ENCODE measurements at places on chromosomes 12 and 14.

DNA sequence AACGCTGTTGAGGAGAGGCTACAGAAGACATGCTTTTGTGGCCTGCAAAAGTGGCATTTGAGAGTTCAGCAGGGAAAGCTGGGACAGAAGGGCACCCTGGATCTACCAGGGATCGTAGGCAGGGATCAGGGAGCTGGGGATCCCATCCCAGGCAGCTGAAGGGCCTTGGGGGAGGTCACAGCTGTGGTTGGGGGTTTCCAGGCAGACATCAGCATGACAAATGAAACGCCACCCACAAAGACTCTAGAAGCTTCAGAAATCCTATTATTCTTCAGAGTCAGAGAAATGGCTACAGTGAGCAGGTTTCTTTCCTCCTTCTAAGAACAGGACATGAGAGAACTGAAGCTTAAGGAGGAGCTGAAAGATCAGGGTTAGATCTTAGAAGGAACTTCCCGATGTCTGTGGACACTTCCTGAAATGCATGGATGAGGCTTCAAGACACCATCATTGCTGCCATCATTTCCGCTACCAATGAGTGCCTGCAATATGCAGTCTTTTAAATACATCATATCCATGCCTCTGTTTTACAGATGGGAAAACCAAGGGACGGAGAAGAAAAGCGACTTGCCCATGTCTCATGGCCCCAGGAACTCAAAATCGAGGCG, 104.3 kb downstream of the RBM19 start:
- peak; percentile 38 for DNase-seq

- no peak for DNase-seq
These were observed 13.9 kb downstream of the ASPG start for GRCh38 chr14:104099096-104100041.

DNA sequence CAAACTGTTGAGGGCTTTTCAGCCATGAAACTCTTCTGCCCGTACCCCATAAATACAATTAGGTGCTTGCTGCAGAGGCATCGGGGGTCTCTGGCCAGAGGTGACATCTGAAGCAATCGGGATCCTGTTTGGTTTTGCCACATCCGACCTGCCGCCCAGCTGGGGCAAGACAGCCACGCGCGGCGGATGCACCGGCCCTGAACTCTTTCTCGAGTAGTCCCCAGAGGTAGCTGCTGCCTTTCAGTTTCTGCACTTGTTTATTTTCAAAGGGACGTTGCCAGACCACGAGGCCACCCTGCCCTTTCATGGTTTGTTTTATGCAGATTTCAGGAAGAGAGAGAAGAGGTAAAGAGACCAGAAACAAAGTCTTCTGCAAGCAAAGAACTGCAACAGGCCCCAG, 10.6 kb upstream of the MLXIP start:
- no peak for DNase-seq

- DNase-seq = peak; percentile 62
These were observed 91.0 kb downstream of the LRRC74A start for GRCh38 chr14:76917158-76917596.

- DNase-seq = no peak
These were observed 21.4 kb downstream of the ANKLE2 start for GRCh38 chr12:132740313-132740646.

GRCh38 chr12:96995861-96996260, 88.8 kb downstream of the NEDD1 start:
- no peak for DNase-seq

DNA sequence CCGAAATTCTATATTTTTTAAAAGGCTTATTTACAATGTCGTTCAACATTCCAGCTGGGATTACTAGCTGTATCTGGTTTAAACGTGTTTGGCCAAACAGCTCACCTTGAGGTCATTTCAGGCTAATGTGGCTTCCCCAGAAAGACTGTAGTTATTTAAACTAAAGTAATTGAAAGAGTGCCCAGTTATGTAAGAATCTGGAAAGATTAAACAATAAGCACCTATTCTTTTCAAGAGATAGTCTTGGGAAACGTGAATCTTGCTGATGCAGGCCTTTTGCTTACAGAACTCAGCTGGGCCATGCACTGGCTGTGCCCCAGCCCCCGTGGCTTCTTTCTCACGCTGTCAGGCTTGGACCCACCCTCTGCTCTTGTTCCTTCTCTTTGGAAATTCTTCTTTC, 24.4 kb downstream of the GLRX5 start:
- no peak for DNase-seq

DNA sequence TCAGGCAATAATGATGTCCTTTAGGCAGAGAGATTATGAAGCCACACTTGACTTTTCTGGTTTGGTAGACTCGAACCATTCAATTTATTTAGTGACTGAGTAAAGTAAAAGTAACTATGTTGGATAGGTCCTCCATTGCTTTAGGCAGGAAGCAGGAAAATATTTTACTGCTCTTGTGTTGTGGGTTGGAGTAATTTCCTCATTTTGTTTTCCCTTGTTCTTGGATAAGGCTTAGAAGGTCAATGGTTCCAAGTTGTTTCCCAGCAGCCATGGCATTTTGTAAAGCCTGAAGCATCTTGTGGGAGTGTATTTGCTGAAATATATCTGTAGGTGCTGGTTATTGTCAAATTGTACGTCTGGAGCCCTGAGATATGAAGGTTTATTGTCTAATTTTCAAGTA, 161.2 kb upstream of the SLC38A2 start:
- DNase-seq = no peak
